Hematopoietic multipotent progenitor cell treated with erythropoietin and hydrocortisone succinate and interleukin-3 and kit ligand, for 15 days (in vitro differentiated cells): ENCODE measurements at places on chromosomes 2 and 18.

GRCh38 chr18:12858991-12859390 lies 25.0 kb downstream of the PTPN2 start:
- no peak for DNase-seq

- no peak for DNase-seq
These were observed 293.7 kb downstream of the NYAP2 start for GRCh38 chr2:225693259-225693658.

- DNase-seq = no peak
These were observed 39.1 kb downstream of the LRRC30 start for GRCh38 chr18:7269942-7270341.

- DNase-seq = no peak
These were observed 318.9 kb upstream of the ACVR2A start for GRCh38 chr2:147525819-147526489.

- DNase-seq = no peak
These were observed 58.4 kb downstream of the SMAD4 start for GRCh38 chr18:51088410-51088809.

DNA sequence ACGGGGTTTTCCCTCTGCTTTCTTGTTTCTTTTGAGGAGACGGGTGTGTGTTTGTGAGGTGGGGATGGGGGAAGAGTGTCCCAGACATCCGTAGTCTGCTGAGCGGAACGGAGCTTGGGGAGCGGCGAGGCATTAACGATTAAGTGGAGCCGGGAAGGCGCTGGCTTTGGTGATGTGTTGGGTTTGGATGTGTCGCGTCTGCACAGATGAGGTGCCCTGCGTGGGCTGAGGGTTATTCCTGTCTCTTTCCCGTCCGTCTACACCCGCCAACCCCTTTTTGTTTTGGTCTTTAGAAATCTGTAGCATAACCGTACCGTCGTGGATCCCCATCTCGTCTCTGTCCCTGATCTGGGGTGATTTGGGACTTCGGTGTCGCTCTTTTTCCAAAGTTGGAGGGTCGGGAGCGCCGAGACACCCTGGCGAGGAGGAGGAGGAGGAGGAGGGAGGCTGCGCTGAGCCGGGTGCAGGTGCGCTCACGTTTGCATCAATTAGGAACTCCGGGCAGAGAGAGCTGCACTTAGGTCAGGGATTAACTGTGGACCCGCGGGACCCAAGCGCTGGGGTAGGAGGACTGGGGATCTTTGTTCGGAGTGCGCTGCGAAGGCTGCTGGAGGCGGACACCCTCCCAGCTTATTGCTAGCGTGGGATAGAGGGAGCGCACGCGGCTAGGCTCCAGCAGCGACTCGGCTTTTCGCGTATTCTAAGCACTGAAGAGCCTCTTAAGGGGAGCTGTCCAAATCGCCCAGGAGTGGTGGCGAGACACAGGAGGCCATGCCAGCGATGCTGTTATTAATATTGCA lies 720.3 kb downstream of the DPP10 start:
- no peak for DNase-seq

GRCh38 chr2:43569921-43570320 lies 25.9 kb downstream of the THADA start:
- no peak for DNase-seq

- DNase-seq = no peak
These were observed 91.3 kb downstream of the SATB2 start for GRCh38 chr2:199366406-199366805.

GRCh38 chr18:24197412-24197811 lies 58.5 kb downstream of the CABYR start:
- DNase-seq = no peak

GRCh38 chr2:149931486-149931885 lies 343.9 kb upstream of the MMADHC start:
- no peak for DNase-seq

GRCh38 chr2:34105006-34105767 lies 506.1 kb upstream of the FAM98A start:
- no peak for DNase-seq

DNA sequence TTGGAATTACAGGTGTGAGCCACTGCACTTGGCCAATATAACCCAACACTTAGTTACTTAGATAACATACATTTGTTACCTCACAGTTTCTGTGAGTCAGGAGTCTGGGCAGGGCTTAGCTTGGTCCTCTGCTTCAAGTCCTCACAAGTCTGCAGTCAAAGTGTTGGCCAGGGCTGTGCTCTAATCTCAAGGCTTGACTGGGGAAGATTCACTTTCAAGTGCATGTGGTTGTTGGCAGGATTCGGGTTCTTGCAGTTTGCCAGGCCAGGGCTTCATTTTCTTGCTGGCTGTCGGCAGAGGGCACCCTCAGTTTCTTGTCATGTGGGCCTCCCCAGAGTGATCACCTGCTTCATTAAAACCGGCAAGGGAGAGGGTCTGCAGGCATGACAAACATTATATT lies 103.7 kb downstream of the SLC4A3 start:
- DNase-seq = no peak

- no peak for DNase-seq
These were observed 443 bp downstream of the VAPA start for GRCh38 chr18:9914334-9914583.
